Forelimb muscle (tissue), 1 donor: ENCODE measurements at places on chromosomes 1 and 21. TPM values are rescaled to one million over a fixed set of nuclear protein-coding genes. Genes with fewer than 3 reads are reported as not detected.

Gene AGL
- polyA plus RNA-seq: 284 TPM

DNA sequence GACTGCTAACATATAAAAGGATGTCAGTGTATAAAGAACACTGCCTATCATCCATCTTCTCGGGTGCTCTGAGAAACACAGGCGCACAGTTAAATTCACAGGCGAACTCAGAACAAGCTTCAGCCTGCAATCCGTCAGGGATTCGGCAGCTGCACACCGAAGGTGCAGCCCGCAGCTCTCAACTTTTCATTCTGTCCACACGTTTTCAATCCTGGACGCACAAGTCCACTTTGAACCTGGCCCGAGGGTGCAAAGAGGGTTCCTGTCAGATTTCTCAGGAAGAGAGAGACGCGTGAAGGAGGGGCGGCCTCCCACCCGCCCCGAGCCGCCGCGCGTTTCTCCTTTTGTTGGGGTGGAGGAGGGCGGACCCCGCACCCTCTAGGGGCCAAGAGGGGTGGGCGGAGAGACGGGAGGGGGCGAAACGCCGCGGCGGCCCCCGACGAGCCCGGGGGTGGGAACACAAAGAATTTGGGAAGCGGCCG, 724 bp downstream of the DOCK7 start:
- DNase-seq: no peak

- DNase-seq: no peak
These were observed 18.7 kb downstream of the PSMB4 start for GRCh38 chr1:151418081-151418480.

DNA sequence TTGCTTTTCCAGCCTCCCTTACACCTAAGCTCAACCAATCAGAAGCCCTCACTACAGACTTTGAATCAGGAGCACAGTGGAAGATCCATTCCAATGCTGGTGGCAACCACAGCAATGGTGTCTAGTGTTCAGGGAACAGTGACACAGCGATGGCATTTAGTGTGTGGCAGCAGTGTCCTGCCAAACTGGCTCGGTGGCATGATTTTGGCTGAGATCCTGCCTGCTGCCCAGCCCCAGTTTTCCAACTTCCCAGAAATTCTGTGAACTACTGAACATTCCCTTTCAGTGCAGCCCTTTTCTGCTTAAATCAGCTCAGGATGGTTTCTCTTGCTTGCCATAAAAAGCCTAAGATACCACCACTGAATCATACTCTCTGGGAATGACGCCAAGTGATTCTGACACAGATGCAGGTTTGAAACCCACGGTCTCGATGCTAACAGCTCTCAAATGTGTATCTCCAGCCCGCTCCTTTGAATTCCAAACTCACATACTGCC, 8.8 kb downstream of the ASAP3 start:
- no peak for DNase-seq

GRCh38 chr1:19495799-19496526, 10.6 kb upstream of the CAPZB start:
- no peak for DNase-seq

Gene C1orf105
- polyA plus RNA-seq: 142 TPM
